ENCODE measurements at places on chromosomes 13 and 19.

- H3K36me3 ChIP-seq, result no peaks in the 10 kb centered on the region
- H3K27me3 ChIP-seq, result no peaks in the 10 kb centered on the region
- H3K4me3 ChIP-seq, result no peak overlapping the region
- no peaks in the 10 kb centered on the region for H3K4me1 ChIP-seq
Measured at GRCh38 chr19:19300613-19301012, 19.7 kb downstream of the SUGP1 start.

- no peaks in the 10 kb centered on the region for H3K27me3 ChIP-seq
- no peaks in the 10 kb centered on the region for H3K4me1 ChIP-seq
- no peaks in the 10 kb centered on the region for H3K36me3 ChIP-seq
Measured at GRCh38 chr13:112836940-112837339, 132.1 kb upstream of the MCF2L start.

DNA sequence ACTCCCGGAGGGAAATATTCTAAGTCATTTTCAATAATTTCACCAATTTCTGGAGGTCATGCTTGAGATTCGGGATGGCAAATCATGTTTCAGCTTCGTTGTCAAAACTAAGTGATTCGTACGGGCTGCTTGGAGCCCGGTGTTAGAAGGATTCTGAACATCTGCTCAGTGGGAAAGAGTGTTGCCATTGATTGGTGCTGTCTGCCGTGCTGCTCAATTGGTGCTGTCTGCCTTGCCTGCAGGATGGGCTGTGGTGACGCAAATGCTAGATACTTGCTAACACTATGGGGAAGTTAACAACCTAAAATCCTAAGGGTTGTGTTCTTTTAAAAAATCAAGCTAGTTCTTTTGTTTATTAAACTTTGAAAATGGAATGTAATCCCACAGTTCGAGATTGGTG lies 17.3 kb upstream of the CACNG8 start:
- H3K4me1 ChIP-seq, result no peaks in the 10 kb centered on the region
- H3K36me3 ChIP-seq, result no peaks in the 10 kb centered on the region
- peak; percentile 31 for DNase-seq
- no peak overlapping the region for H3K4me3 ChIP-seq
- H3K27ac ChIP-seq, result no peak overlapping the region

DNA sequence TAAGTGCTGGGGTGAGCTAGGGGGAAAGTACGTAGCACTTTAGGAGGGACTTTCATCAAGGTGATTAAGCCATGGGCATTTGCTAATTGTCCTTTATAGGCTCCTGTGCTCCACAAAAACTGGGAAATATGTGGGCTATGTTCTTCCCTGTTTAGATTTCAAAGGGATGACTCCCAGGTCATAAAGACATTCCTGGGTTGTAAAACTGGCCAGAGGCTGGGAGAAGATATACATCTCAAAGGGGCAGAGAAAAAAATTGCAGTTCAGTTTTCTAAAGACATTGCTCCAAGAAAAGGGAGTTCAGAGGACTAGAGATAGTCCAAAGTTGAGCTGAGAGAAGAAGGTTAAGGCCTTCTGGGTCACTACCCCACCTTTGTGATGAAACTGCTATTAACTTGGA lies 204.8 kb downstream of the MYO16 start:
- H3K4me1 ChIP-seq, result no peaks in the 10 kb centered on the region
- no peaks in the 10 kb centered on the region for H3K36me3 ChIP-seq
- H3K27me3 ChIP-seq, result no peaks in the 10 kb centered on the region
- H3K4me3 ChIP-seq, result no peak overlapping the region
- DNase-seq, result no peak

All from GM23248 (cell line).